Natural killer cell (primary cell): ENCODE measurements at places on chromosomes 1 and 21.
A peak's percentile ranks its signal among the peaks of the same experiment; 100 is the strongest.

DNA sequence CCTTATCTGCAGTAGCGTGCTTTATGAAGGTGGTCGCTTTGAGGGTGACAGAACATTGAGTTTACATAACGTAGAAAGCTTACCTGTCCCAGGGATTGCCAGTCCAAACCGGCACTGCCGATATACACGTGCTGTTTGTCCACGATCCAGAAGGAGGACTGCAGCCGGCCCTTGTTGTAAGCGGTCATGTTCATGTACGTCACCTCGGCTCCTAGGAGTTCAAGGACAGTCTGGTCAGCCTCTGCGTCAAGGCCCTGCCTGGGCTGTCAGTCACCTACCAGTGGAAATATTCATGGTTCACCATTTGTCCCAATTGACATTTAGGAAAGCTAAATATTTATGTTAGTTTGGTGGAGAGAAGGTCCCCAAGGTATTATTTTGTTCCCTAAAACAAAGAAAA lies 221.0 kb upstream of the MAP1LC3C start:
- no peak for DNase-seq

GRCh38 chr21:41441546-41441945 lies 15.5 kb downstream of the MX1 start:
- DNase-seq, result no peak

DNA sequence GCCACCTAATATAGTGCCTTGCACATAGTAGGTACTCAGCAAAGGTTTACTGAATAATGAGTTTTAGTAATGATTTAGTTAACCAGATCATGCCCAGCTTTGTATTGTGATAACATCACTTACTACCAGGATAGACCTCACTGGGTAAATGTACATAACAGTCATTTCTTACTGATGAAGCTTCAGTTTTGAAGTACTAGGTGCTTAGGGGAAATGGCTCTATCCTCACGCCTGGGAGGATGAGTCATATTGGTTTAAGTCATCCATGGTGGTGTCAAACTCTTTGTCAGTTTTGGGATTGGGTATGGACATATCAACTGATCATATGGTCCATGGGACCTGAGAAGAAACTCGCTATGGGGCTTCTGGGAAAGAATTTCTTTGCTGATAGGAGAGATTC lies 90.6 kb upstream of the USP24 start:
- DNase-seq, result no peak

GRCh38 chr1:19081218-19081893 lies 124.9 kb upstream of the IFFO2 start:
- DNase-seq, result no peak

GRCh38 chr1:150234309-150234565 lies 1.7 kb downstream of the ANP32E start:
- DNase-seq, result no peak

GRCh38 chr1:146021050-146021445 lies 487 bp downstream of the HJV start:
- DNase-seq, result no peak

- DNase-seq, result no peak
Measured at GRCh38 chr1:21691739-21692138, 22.6 kb upstream of the RAP1GAP start.

GRCh38 chr1:108048301-108049177 lies 83.6 kb upstream of the VAV3 start:
- no peak for DNase-seq

- peak; percentile 89 for DNase-seq
Measured at GRCh38 chr1:55257958-55258357, 42.8 kb upstream of the USP24 start.

DNA sequence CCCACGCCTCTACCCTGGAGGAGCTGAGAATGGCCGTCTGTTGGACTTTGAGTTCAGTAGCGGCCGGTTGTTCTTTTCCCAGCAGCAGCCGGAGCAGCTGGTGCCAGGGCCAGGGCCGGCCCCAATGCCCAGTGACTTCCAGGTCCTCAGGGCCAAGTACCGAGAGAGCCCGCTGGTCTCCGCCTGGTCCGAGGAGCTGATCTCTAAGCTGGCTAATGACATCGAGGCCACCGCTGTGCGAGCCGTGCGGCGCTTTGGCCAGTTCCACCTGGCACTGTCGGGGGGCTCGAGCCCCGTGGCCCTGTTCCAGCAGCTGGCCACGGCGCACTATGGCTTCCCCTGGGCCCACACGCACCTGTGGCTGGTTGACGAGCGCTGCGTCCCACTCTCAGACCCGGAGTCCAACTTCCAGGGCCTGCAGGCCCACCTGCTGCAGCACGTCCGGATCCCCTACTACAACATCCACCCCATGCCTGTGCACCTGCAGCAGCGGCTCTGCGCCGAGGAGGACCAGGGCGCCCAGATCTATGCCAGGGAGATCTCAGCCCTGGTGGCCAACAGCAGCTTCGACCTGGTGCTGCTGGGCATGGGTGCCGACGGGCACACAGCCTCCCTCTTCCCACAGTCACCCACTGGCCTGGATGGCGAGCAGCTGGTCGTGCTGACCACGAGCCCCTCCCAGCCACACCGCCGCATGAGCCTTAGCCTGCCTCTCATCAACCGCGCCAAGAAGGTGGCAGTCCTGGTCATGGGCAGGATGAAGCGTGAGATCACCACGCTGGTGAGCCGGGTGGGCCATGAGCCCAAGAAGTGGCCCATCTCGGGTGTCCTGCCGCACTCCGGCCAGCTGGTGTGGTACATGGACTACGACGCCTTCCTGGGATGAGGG lies 28.5 kb upstream of the SPSB1 start:
- no peak for DNase-seq

- no peak for DNase-seq
Measured at GRCh38 chr1:151009206-151009587, 948 bp downstream of the PRUNE1 start.

DNA sequence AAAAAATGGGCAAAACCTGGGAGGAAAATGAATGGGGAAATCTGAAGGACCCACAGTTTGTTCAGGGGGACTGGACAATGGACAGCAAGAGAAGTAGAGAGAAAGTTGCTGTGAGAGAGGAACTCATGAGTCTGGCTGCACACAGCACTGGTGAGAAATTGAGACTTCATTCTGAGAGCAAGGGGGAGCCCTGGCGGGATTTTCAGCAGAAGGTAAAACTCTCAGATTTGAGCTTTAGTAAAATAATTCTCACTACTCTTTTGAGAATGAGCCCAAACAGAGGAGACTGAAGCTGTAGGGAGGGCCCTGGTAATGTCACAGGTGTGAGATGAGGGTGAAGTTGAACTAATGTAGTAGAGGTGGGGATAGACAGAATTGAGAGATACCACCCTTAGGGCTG lies 438.6 kb downstream of the OMA1 start:
- no peak for DNase-seq

- no peak for DNase-seq
Measured at GRCh38 chr1:45348020-45348419, 7.8 kb upstream of the MUTYH start.

GRCh38 chr1:164982545-164982944 lies 374.0 kb downstream of the LMX1A start:
- no peak for DNase-seq

DNA sequence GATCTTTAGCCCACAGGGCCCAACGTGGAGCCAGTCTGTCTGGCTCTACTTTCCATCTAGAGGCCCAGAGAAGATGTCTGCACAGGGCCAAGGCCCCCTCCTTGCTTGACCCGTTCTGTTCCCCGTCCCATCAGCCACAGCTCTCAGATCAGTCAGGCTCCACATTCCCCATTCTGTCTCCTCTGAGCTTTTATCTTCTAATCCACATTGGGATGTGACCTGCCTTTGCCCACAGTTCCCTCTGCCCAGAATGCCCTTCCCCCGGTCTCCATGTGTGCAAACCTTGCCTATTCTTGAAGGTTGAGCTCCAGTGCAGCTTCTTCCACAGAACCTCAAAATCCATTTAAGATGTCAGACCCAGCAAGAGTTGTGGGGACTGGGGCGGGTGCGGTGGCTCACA lies 53.3 kb upstream of the WASF2 start:
- no peak for DNase-seq

DNA sequence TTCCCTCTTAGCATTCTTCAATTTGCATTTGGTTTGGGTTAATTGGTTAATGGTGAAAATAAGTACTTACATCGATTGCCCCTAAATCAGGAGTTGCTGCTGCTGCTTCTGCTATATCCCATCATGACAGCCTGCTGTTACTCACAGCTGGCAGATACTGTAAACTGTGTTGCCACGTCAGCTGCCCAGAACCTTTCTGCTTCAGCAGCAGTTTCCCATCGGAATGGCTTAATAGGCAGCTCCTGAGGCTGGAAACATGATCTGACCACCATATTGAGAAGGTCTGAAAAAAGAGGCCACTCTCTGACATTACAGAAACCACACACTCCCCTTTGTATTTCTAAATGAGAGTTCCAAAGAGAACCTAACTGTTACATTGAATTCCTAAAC lies 14.3 kb upstream of the SEC16B start:
- no peak for DNase-seq

- DNase-seq, result no peak
Measured at GRCh38 chr1:150890033-150890416, 3.1 kb downstream of the CTXND2 start.

GRCh38 chr1:231161667-231162296 lies at the start of gene TRIM67:
Gene TRIM67, plus strand, starts transcription at chr1:231162058. Its CDS starts 912 bp downstream, at chr1:231162970.
- DNase-seq, result no peak

DNA sequence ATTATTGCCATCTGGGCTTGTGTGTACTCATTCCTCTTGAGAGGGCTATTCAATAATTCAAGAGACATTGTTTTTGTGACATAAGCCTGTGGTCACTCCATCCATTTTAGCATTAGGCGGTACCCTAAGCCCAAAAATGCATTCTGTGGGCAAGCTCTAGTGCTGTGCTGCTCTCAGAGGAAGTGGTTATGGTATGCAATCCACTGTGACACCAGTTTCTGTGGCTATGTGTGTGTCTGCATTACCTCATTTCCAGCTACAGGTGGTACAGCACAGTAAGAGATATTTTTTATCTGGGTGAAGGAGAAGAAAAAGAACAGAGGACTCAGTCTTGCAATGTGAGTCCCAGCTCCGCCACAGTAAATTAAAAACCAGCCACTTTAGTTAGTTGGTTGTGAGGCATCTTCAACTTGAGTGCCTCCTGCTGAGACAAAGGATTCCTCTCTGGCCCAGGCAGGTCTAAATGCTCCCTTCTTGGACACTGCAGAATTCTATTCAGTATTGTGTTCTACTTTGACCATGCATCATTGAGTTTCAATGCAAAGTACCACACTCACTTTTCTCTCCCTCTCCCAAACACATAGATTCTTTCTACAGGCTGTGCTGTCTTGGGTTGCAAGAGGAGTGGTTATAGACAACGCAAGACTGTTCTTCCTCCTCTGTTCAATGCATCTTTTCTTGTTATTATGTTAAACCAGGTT lies 777.8 kb upstream of the BRINP3 start:
- no peak for DNase-seq

DNA sequence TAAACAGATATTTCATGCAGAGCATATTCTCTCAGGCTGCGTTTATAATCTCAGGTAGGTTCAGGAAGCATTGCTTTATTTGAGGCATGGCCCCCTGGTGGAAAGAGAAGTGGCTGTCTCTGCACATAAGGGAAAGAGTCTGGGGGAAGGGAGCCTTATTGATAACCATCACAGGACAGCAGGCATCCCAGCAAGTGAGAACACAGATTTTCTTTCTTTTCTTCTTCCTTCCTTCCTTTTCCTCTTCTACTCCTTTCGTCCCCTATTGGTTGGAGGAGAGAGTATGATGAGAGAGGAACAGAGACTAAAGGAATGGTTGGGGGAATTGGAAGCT lies 21.9 kb downstream of the TSNAX start:
- no peak for DNase-seq

- DNase-seq, result peak; percentile 37
Measured at GRCh38 chr21:31363720-31364119, 19.7 kb upstream of the TIAM1 start.

GRCh38 chr1:26862781-26863684 lies at the start of gene SFN:
Gene SFN, plus strand, starts transcription at chr1:26863149. Its CDS starts 64 bp downstream, at chr1:26863213.
- DNase-seq, result no peak

DNA sequence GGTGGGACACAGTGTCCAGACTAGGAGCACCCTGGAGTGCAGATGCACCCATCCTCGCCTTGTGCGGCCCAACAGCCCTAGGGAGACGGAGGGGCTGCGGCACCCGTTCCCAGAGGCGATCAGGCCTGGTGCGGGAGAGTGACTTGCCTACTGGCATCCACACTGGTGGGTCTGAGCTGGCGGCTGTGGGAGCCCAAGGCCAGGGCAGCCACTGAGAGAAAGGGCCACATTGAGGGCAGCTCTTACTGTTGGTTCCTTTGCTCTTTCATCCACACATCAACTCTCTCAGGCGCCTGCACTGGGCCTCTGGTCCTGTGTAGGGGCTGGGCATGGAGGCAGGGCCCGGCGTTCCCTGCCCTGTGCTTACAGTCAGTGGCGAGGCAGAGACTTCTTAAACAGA lies 8.6 kb downstream of the PODN start:
- no peak for DNase-seq

GRCh38 chr1:66563941-66564630 lies 30.1 kb downstream of the SGIP1 start:
- DNase-seq, result no peak

GRCh38 chr1:102241431-102242338 lies 245.0 kb upstream of the OLFM3 start:
- no peak for DNase-seq

DNA sequence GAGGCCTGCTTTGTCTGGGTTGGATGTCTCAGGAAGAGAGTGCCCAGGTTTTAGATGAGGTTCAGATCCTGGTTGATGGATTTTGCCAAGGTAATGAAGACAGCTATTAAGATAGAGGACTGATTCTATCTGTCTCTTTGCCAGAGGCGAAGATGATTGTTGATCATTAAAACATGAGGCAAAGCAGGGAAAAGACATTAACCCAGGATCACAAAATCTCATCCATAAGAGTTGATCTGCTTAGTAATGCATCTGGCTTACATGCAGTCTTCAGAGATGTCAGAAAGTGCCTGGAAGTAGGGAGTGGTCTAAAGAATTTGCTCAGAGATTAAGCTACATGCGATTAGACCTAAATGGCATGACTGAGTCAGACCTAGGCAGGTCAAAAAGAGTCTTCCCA lies 229.6 kb upstream of the PLD5 start:
- no peak for DNase-seq

GRCh38 chr1:66478116-66478515 lies 55.8 kb upstream of the SGIP1 start:
- DNase-seq, result no peak

GRCh38 chr21:44780767-44781459 lies 20.7 kb downstream of the UBE2G2 start:
- DNase-seq, result no peak

GRCh38 chr1:7535016-7535415 lies 236.1 kb upstream of the VAMP3 start:
- DNase-seq, result no peak

DNA sequence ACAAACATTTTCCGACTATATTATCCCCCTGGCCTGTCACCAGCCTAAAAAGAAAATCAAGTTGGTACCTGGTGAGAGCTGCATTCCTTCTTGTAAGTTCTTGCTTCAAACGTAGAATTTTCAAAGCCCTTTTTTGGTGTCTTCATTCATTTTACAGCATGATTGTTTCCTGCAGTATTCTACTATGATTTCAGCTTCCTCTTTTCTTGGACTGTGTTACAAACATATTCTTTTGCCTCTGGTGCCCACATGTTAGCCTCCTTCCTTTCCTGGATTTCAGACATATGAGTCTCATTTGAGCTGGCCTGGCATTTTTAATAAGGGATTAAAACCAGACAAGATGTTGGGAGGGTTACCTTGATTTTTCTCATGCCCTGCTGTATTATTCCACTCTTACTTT lies 142.5 kb downstream of the PIGK start:
- no peak for DNase-seq

GRCh38 chr1:198726455-198726854 lies 87.6 kb downstream of the PTPRC start:
- DNase-seq, result no peak

- no peak for DNase-seq
Measured at GRCh38 chr1:21834094-21834493, 22.0 kb downstream of the LDLRAD2 start.
